ENCODE measurements at places on chromosomes 12 and 14. TPM values are rescaled to one million over a fixed set of nuclear protein-coding genes. Genes with fewer than 3 reads are reported as not detected.

Gene SLC10A1
- not detected for total RNA-seq

Gene CFAP54
- total RNA-seq: 0.94 TPM

Gene SIX6
- not detected for total RNA-seq

Gene PTPRQ
- not detected for total RNA-seq

Gene PPP1CC
- total RNA-seq: 156 TPM

Gene FAM90A1
- not detected for total RNA-seq

Gene WSCD2
- total RNA-seq: not detected

Gene RPGRIP1
- total RNA-seq: not detected

Gene GALNT8
- total RNA-seq: 0.33 TPM

Gene RIPK3
- 41.1 TPM for total RNA-seq

Gene CCDC38
- total RNA-seq: 0.19 TPM

Gene NFE2
- not detected for total RNA-seq

Gene RNF31
- total RNA-seq: 131 TPM

Gene ARMH4
- total RNA-seq: not detected

Gene RIMBP2
- total RNA-seq: not detected

Gene CD163
- total RNA-seq: 5.3 TPM

Gene CKAP4
- 3.9 TPM for total RNA-seq

Gene EGLN3
- total RNA-seq: 12.8 TPM

Gene LHX5
- not detected for total RNA-seq

Gene AQP5
- total RNA-seq: not detected

Gene PMCH
- not detected for total RNA-seq

Gene FGF6
- total RNA-seq: not detected

Data from activated naive CD8-positive, alpha-beta T cell treated with anti-CD3 and anti-CD28 coated beads, Interleukin-2, amount 10 ng/mL, durations not matched to agents 7 days and 5 days (primary cell).